ENCODE measurements at places on chromosomes 5 and 9.

DNA sequence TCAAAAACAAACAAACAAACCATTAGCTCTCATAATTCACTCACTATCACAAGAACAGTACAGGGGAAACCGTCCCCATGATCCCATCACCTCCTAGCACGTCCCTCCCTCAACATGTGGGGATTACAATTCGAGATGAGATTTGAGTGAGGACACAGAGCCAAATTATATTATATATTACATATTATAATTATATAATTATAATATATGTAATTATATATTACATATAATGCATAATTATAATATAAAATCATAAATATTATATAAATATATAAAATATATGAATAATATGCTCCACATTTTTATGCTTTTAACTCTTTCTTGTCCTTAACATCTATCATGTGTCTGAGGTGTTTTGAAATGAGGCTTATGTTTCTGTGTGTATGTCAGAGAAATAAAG lies 3.4 kb upstream of the C9 start:
- DNase-seq: no peak

DNA sequence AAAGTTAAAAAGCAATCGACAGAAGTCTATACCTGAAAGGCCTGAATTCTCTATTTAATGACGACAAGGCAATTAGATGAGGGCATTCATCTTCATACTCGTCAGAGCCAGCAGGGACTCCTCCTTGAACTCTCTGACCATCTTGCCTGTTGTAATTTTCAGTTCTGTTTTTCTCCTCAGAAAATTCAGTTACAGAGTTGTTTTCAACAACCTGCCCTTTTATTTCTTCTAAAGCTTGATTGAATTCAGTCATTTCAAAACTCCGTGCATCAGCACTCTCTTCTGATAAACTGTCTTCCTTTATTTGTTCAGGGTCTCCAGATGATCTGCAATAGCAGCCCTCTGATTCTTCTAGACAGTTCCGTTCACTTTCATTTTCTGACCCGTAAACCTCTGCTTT lies 15.6 kb downstream of the RIOK2 start:
- no peak for DNase-seq

- DNase-seq: no peak
Observed at GRCh38 chr9:112140936-112141335, 34.2 kb downstream of the SUSD1 start.

DNA sequence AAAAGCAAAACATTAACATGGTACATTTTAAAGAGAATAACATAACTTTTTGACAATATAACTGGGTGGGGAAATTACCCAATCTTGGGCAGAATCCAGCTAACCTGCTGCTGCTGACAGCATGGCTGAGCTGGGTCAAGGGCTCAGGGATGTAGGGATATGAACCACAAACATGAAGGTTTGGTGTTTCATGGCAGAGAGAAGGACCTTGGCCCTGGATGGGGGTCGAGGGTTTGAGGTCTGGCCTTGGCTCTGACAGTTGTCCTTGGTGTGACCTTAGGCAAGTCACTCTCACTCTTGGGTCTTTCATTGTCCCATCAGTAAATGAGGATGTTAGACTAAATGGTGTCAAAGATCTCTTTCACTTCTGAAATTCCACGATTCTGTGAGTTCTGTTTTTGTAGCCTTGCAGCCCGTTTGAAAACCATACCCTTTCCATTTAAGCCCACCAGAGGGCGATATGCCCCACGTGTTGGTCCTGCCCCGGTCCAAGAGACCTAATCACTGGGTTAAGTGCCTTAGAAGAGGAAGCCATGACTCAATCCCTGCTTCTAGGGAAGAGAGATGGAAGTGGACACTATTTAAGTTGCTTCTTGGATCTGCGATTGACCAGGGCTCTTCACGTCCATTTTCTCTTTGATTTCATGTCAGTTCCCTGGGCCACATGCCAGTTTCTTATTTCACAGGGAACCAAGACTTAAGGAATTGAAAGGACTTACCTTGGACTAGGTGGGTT lies 56.8 kb upstream of the TEX48 start:
- DNase-seq: peak; percentile 64

DNA sequence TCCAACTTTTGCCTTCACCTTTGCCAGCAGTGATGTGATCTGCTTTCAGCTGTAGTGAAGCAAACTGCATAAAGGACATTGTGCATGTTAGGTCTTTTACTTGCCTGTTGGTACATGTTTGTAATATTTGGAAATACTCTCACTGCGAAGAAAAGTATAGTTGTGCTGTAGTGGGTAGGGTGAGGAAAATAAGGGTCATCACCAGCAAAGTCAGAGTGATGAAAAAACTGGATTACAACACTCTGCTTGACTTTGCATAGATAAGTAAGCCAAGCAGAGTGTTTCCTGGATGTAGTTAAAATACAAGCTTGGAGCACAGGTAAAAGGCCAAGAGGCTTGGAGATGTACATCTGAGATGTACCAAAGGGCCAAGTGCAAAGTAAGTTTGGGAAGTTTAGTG lies 16.7 kb downstream of the TGFBR1 start:
- no peak for DNase-seq

DNA sequence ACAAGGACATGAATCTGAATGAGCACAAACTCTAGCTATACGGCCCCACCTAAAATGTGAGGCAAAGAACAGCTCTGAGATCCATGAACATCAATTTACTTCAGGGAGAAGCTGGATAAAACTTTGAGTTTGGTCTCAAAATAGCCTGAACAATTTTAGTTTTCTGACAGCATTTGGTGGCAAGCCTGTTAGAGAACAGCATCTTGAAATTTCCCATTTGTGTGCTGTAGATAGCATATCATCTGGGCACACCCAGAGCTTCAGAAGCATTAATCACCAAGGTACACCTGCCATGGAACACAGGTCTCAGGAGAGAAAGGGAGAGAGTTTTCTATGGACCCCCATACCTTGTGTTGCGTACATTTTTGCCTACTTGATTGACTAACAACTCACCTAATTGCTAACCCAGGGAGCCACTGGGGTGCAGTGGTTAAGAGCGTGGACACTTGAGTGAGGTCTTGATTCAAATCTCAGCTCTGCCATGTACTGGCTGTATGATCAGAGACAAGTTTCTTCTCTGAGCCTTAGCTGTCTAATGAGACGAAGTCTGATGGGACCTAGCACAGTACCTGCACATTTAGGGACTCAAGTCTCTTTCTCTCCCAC lies 264.9 kb downstream of the PIK3R1 start:
- DNase-seq: no peak

- DNase-seq: no peak
Observed at GRCh38 chr5:178249191-178249989, 16.8 kb upstream of the PHYKPL start.

- DNase-seq: no peak
Observed at GRCh38 chr5:151251621-151252020, 1.4 kb upstream of the GM2A start.

DNA sequence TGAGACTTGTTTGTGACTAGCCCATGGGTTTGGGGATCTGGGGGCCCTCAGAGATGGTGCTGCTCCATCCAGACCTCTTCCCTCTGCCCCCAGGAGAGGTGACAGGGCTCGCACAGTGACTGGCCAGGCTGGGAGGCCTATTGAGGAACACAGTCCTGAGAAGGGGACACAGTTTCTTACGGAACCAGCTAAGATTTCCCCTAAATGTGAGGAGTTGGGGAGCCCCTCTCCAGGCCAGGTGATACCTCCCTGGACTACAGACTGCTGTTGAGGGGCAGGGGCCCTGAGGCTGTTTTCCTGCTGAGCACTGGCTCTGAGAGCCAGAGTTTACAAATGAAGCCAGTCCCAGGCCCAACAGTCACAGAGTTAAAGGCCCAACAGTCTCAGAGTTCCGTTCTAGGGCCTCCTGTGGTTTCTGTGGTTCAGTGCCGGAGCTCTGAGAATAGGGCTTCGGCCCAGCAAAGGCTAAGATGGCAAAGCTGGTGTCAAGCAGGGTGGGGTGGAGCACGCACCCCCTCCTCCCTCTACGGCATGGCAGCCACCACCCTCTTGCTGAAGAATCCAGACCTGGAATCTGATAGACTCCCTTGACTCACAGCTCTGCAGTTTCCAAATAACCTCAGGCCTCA lies 1.1 kb upstream of the SEMA4D start:
- no peak for DNase-seq

DNA sequence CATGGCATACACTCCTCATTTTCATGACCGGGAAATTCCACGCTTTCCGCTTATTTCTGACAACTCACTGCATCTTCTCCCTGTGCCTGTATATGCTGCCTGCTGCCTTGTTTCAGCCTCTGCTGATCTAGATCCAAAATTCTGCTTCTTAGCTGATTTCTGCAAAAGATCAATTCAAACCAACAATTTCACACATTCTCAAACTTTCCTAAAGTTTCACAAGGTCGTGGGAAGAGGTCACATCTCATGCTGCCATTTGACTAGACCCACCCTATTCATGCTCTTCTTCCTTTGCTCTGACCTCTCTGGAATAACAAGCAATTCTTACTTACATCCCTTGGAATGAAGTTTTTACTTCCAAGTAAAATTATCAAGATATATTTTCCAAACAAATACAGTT lies 84.5 kb downstream of the TMEM167A start:
- peak; percentile 16 for DNase-seq

DNA sequence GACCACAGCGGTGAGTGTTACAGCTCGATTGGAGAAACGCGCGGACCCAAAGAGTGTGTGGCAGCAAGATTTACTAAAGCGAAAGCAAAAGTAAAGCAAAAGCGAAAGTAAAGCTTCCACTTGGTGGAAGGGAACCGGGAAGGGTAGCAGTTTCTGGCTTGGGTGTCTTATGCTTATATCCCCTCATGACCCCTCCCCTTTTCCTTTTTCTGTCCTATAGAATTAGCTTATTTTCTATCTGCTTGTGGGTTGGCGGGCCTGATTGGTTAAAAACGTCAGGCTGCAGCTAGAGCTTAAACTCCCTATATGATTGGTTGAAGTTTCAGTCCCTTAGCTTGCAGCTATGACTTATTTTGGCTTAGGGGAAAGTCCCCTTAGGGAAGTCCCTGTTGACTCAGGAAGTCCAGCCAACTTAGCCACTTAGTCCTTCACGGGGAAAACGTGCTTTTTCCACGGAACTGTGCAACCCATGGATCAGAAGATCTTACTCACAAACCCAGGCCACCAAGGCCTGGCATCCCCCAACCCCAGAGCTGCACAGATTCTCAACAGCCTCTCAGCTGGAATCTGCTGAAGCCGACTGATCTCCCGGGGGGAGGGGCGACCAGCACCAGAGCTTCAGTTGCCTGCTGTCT lies 114.2 kb upstream of the ADAMTS16 start:
- no peak for DNase-seq

GRCh38 chr5:85500869-85501268 lies 1116.2 kb upstream of the EDIL3 start:
- DNase-seq: no peak

GRCh38 chr5:95809414-95809960 lies 13.0 kb downstream of the GLRX start:
- DNase-seq: no peak
